RKO (cell line): ENCODE measurements at places on chromosomes 5 and 9.
A peak's percentile ranks its signal among the peaks of the same experiment; 100 is the strongest.

GRCh38 chr9:69122549-69123141 is 51.4 kb upstream of the TJP2 start:
- peak; percentile 30 for DNase-seq

DNA sequence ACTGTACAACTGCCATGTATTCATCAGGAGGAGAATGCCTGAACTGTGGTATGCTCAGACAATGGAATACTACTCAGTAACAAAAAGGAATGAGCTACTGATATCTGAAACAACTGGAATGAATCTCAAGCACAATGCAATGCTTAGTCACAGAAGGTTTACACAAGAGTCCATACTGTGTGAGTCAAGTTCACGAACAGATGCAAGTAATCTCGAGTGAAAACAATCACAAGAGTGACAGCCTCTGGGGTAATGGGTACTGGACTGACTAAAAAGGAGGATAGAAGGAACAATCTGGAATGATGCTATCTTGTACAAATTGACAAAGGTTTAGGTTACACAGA is 19.5 kb upstream of the GOLGA1 start:
- peak; percentile 54 for DNase-seq

GRCh38 chr5:107155707-107156106 is 515.0 kb downstream of the EFNA5 start:
- no peak for DNase-seq

- no peak for DNase-seq
These were observed 112.6 kb downstream of the CACNA1B start for GRCh38 chr9:137989999-137990715.

GRCh38 chr5:175378444-175379028 is 65.4 kb downstream of the DRD1 start:
- DNase-seq = peak; percentile 52

DNA sequence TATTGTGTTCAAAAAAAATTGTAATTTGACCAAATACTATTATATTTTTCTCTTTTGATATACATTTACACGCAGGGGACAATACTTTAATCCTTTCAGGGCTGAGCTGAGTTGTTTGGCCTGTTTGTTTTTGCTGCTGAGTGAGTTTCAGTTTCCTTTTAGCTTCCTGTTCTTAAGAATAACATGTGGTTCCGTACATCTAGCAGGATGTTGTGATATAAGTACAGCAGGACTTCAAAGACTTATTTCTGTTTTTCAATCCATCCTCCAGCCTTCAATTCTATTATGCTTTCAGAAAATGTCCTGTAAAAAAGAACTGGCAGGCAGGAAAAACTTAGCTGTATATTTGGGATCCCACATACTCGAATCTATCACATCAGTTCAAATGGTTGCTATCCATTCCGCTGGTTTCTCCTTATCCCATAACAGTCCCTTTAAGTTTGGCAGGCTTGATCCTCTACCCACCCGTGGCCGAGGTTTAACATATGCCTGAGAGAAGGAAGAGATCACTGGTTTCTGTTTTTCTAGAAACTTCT is 1037.3 kb upstream of the ACO1 start:
- no peak for DNase-seq

- peak; percentile 56 for DNase-seq
These were observed 37.7 kb downstream of the PCDHAC2 start for GRCh38 chr5:141003791-141004611.

- DNase-seq = peak; percentile 67
These were observed 373.0 kb upstream of the MEF2C start for GRCh38 chr5:89255845-89256463.
